ENCODE measurements at places on chromosomes 6 and 20.

- DNase-seq: no peak
These were observed 608.6 kb downstream of the UTRN start for GRCh38 chr6:144893680-144894151.

GRCh38 chr20:2984956-2985661, 58.3 kb upstream of the GNRH2 start:
- no peak for DNase-seq

DNA sequence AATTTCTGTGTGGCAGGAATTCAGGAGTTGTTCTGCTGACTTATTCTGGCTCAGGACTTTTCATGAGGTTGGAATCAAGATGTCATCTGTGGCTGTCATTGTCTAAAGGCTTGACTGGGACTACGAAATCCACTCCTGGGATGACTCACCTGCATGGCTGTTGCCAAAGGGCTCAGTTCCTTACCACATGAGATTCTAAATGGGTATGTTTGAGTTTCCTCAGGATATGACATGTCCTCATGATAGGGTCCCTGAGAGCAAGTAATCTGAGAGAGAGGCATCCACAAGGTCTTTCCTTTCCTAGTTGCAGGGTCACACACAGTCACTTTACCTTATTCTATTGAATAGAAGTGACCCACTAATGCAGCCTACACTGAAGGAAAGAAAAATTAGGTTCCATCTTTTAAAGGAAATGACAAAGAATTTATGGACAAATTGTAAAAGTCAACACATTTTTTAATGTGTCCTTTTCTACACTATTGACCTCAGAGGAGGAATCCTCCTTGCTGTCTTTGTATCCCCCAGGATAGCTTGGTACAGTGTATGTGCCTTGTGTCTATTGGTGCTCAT, 1025.0 kb upstream of the GJE1 start:
- DNase-seq: no peak

GRCh38 chr6:7786214-7786661, 60.3 kb downstream of the BMP6 start:
- no peak for DNase-seq

DNA sequence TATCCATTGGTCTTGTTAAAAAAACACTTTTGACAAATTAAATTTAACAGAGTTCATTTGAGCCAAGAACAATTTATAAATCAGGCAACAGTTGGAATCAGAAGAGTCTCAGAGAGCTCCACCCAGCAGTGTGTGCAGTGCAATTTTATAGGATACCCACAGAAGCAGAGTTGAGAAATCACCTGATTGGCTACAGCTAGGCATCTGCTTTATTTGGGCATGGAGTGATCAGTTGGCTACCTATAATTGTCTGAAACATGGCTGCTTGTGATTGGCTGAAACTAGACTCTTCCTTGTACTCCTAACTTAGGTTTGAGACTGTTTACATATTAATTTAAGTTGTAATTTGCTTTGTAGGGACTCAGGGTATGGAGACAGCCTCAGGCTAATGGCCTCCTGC, 12.0 kb downstream of the PGK2 start:
- DNase-seq: no peak

DNA sequence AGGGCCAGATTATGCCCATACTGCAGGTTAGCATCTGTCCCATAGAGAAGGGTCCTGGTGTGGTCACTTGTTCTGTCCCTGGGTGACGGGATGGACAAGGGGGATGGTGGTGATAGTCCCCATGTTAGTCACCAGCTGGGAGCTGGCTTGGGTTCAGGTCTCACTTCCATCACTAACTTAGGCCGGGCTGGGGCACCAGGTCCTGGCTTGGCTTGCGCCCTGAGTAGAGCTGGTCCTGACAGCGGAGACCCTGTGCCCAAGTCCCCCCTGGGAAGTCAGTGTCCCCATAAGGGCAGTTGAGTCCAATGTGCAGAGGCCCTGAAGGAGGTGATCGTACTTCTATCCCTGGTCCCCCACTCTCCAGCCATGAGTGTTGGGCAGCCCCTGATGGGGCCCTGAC, 52.6 kb downstream of the ANKRD60 start:
- DNase-seq: no peak
